ENCODE measurements at places on chromosomes 11 and 22.

DNA sequence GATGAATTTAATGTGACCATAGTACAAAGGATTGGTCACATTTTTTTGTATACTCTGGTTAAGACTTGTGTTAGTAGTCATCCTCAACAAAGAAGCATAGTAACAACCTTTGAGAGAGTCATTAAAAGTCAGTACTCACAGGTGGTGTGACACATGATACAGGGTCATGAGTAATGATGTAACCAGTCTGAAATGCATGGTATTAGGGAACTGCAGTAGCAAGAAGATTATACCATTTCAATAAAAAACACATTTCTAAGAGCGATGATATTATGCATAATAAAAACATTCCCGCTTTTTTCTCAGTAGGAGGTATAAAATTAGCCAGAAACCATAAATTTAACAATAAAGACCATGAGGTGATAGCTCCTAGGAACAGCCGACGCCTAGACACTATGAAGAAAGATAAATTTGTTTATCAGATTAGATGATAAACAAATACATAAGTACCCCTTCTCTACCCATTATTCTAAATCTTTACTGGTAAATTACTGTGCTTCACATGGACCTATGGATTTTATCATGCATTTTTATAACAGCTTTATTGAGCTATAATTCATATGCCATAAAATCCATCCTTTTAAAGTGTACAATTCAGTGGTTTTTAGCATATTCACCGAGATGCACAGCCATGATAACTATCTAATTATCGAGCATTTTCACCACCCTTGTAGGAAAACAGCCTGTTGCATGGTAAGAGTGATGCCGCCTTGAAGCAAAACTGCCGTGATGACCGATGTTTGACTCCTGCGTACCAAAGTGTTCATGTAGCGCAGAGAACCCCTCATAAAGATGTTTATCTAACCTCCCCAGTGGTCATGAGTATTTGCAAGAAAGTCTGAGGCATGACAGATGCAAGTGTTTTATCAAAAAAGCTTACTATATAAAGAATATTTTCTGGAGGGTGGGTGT lies 41.8 kb downstream of the TMPRSS5 start:
- no peak for DNase-seq

DNA sequence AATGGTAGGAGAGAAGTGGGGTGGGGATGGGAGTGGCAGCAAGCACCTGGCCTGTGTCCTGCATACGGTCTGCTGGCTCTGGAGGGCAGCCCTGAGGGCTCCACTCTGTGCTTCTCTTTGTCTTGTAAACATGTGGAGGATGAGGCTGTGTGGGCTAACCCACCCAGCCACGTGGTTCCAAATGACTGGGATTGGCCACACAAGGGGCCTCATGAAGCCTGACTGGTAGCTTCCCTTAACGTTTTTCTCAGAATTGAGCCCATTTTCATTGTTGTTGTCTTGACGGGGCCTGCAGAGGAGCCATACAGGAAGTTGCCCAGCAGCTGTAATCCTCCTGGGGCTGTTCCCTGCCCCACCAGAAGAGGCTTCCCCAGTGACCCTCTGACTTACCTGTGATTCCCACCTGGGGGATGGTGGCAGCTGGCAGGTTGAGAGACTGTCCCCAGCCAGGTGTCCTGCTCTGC lies 18.0 kb downstream of the DERL3 start:
- DNase-seq, result no peak

DNA sequence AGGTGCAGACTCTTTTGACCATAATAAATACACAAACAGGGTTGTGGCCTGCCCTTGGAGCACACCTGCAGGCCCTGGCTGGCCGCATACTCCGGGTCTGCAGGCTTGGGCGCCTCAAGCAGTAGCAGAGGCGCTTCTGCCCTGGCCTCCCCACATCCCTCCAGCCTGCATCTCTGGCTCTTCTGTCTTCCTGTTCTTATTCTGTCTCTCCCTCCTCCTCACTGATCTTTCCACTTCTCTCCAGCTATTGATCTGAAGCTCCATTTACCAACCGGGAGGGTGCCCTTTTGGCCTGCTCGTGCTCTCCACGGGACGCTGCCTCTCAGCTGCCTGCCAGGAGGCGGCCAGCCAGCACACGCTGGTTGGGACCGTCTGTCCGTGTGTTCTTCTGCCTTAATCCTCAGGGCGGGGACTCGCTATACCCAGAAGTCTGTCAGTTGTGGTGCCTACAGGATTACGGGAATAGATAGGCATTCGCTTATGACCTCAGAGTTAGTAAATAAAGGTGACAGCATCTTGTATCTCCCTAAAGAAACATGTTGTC lies 5.2 kb downstream of the UPB1 start:
- no peak for DNase-seq

DNA sequence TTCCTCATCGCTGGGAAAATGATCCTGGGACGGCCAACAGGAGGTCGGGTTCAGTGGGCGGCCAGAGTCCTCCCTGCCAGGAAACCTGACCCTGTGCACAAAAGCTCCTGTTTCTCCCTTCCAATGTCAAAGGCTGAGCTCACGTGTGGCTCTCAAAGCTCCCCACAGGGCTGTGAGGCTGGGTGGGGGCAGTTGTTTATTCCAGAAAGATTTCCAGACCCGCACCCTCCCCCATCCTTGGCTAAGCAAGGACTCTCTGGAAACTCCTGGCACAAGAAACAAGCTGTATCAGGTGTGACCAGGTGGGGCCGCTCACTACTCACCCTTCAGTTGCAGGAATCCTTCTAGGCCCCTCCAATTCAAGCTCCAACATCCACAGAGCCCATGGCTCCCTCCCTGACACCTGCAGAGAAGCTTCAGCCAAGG lies 131.9 kb downstream of the SHANK2 start:
- DNase-seq, result no peak

GRCh38 chr11:61103851-61104423 lies 1.6 kb downstream of the CD5 start:
- DNase-seq, result no peak

DNA sequence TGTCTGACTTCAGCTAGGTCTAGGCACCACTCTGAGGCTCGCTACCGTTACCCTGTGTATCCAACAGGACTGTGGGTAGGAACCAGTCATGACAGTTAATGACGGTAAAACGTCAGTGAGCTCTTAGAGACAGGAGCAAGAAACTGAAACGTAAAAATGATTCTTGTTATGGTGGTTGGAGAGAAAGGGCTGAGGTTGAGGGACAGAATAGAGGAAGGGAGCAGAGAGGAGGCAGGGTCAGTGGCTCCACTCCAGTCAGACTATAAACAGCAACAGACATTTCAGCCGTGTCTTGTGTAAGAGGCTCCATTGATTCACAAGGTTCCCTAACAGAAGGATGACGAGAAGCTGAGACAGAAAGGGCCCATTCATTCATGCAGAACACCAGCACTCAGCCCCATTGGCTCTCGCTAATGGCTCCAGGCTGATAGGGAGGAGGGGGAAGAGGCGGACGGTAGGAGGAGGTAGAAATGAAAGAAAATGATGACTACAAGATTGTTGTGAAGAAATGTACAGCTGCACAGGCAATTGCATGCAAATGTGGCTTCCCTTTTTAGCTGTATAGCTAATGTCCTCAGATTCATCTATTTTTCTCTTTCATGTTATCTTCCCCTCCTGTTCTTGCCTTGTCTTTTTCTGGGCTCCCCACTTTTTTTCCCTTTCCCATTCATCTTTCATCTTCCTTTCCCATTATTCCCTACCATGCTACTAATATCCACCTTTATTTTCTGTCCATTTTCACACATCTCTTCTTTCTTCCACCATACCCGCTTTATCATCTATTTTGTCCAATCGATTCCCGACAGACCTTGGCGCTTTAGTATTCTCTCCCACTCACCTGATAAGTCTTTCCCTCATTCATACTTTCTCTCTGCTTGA lies 34.3 kb downstream of the ETS1 start:
- peak; percentile 78 for DNase-seq

DNA sequence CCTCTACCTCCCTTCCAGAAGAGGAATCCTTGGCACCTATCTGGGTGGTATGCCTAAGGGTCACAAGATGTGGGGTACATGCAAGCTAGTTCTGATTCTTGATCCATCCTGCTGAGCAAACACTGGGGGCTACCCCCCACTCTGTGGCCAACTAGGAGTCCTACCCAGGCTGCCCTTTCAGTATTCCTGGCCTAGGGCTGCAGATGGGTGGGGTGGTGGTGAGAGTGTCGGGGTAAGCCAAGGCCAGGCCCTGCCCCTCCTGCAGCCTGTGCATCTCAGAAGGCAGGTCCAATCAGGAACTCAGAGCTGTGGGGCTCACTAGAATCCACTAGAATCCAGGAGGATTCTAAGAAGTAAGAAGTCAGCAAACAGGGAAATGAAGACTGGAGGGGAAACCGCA lies 10.9 kb downstream of the SSH3 start:
- DNase-seq, result no peak

DNA sequence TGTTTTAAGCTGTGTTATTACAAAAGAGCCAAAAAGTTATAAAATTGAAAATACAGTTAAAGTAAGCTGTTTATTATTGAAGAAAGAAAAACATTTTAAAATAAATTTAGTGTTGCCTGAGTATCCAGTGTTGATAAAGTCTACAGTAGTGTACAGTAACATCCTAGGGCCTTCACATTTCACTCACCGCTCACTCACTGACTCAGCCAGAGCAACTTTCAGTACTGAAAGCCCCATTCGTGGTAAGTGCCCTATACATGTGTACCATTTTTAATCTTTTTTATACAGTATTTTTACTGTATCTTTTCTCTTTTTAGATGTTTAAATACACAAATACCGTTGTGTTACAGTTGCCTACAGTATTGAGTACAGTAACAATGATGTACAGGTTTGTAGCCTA lies 35.0 kb downstream of the POLD3 start:
- DNase-seq, result no peak

DNA sequence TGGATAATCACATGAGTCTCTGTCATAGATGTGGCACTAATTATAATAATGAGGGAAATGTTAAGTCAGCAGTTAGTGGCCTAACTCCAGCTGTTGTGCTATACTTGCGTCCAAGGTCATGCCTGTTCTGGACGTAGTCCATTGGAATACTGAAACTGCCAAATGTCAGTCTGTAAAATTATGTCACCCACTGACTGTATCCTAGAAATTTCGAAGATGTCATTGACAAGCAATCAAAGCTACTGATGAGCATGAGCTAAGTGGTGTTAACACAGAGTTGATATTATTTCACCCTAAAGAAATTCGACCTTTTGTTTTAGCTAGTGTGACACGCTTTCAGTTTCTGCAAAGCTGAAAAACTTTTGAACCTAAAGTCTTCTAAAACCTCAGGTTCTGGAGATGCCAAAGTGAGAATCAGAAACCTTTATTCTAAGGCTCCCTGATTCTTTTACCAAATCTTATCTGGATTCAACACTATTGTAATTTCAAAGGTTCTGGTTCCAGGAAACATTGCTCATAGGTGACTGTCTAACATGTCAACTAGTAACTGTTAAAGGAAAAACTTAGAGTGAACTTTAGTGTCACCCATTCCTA lies 14.9 kb upstream of the ME3 start:
- DNase-seq, result no peak

DNA sequence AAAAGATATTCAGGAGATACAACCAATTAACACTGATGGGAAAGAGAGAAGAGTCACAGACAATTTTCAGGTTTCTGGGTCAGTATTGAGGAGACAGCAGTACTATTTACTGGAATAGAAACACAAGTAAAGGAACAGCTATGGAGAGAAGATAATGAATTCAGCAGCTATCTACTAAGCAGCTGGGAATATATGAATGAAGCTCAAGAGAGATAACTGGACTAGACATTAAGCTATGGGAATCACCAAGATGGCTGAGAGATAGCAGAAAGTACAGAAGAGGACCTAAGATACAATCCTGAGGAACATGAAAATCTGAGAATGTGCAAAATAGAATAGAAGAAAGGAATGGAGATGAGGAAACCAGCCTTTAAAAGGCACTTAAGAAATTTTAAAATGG lies 15.9 kb downstream of the ALG9 start:
- DNase-seq, result no peak

- DNase-seq, result no peak
Observed at GRCh38 chr11:131904756-131905155, 534.3 kb downstream of the NTM start.

DNA sequence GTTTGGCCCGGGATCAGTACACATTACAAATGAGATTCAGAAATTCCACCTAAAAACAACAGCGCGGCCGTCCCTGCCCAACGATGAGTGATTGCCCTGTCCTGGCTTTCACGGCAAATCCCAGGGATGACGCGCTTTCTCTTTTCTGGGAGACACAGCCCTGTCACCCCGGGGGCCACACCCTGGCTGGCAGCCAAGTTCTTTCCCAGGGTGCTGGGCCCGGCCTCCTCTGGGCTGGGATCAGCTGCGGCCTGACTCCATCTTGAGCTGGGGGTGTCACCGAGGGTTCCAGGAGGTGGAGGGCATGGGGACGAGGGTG lies 82.7 kb downstream of the FBLN1 start:
- no peak for DNase-seq

DNA sequence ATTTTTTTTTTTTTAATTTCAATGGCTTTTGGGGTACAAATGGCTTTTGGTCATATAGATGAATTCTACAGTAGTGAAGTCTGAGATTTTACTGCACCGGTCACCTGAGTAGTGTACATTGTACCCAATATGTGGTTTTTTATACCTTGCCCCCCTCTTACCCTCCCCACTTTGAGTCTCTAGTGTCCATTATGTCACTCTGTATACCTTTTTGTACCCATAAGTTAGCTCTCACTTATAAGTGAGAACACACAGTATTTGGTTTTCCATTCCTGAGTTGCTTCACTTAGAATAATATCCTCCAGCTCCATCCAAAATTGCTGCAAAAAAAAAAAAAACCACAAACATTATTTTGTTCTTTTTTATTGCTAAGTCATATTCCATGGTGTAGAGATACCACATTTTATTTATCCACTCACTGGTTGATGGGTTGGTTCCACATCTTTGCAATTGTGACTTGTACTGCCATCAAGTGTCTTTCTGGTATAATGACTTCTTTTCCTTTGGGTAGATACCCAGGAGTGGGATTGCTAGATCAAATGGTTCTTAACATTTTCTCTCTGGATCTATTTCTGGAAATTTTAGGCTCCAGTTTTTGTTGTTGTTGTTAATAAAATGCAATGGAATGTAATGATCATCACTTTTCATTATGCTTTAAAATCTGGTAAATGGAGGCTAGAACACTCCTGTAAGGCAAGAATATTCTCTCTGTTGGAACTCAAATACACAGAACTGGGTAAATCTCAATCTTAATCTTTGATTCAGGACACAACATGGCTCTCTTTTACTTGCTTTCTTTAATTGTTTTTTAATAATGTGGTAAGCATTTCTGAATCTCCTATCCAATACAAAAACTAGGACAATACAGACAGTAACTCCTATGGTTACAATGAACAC lies 10.3 kb downstream of the NEAT1 start:
- DNase-seq, result no peak

DNA sequence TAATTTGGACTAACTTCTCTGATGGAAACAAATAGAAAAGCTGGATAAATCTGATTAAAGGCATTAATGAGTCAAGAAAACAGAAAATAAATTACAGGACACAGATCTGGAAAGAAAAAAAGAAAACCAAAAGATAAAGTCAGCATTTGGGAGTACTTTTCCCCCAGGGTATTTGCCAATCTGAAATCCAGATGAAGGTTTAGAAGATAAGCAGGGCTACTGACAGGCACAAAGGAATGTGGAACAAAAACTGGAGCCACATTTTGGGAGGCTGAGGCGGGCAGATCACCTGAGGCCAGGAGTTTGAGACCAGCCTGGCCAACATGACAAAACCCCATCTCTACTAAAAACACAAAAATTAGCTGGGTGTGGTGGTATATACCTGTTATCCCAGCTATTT lies 57.2 kb downstream of the SBF2 start:
- DNase-seq, result no peak

GRCh38 chr11:116823031-116823843 lies at the start of gene APOA4:
Gene APOA4, minus strand, starts transcription at chr11:116823304. Its CDS starts 113 bp downstream, at chr11:116823191.
- DNase-seq, result no peak
